HFFc6 (cell line): ENCODE measurements at places on chromosomes 6 and 20.
A peak's percentile ranks its signal among the peaks of the same experiment; 100 is the strongest.

GRCh38 chr20:4808872-4809271 lies 87.2 kb downstream of the PRND start:
- peak; percentile 31 for DNase-seq

DNA sequence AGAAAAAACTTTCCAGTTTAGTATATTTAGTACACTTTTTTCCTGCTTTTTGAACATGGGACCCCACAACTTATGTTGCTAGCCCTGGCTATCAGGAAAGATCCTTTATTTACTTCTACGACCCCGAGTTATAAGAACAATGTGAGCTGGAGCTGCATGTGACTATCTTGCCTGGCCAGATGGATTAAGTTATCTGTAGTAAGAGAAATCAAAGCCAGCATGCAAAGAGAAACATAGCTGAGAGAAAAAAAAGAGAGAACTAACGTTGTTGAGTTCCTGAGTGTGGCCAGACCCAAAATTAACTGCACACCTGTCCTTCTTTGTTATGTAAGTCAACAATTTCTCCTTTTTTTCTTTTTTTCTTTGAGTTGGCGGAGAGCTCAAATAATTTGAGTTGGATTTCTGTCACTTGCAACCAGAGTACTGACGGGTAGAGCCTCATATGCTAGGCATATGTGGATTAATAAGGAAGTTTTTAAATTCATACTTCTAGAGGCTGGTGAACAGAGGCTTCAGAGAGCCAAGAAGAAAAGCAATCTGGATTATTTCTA lies 219.5 kb downstream of the HACE1 start:
- DNase-seq = no peak

- DNase-seq = no peak
These were observed 47.1 kb downstream of the STX7 start for GRCh38 chr6:132465530-132466485.

GRCh38 chr6:2433711-2434110 lies 188.3 kb upstream of the GMDS start:
- DNase-seq = no peak

DNA sequence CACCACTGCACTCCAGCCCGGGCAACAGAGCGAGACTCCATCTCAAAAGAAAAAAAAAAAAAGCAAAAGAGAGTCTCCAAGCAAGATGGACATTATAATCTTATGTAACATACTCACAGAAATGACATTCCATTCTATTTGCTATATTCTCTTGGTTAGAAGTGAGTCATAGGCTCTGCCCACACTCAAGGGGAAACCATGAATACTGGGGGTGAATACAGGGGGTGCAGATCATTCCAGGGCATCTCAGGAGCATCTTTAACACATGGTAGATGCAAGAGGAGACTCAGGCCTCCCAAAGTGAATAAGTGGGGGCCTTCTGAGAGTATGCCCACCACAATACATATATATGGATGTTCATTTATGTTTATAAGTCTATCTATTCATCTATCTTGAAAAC lies 18.3 kb upstream of the RANBP9 start:
- peak; percentile 58 for DNase-seq

GRCh38 chr6:149862922-149863697 lies 1.0 kb downstream of the LRP11 start:
- DNase-seq = peak; percentile 88

- no peak for DNase-seq
These were observed 34.6 kb upstream of the SCUBE3 start for GRCh38 chr6:35178932-35179832.

- no peak for DNase-seq
These were observed 2.2 kb upstream of the MAPK13 start for GRCh38 chr6:36128073-36128472.

GRCh38 chr20:61886721-61887595 lies 178.7 kb downstream of the TAF4 start:
- DNase-seq = peak; percentile 13

DNA sequence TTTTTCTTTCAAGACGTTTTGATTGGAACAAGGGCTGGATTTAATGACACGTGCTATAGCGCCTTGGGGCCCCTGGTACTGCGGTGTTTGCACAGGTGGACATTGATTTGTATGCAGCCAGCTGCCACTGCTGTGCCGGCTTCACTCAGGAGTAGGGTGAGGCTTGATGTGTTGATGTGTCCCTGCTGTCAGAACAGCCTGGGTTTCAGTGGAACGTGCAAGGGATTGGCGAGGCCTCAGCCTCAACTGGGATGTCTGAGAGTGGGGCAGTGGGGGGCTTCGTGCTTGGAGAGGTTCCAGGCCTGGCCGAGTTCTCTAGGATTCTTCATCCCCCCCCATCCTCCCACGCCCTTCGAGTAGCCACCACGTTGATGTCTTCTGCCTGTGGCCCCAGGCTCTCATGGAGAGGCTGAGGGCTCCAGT lies 23.0 kb downstream of the PYGB start:
- DNase-seq = no peak

DNA sequence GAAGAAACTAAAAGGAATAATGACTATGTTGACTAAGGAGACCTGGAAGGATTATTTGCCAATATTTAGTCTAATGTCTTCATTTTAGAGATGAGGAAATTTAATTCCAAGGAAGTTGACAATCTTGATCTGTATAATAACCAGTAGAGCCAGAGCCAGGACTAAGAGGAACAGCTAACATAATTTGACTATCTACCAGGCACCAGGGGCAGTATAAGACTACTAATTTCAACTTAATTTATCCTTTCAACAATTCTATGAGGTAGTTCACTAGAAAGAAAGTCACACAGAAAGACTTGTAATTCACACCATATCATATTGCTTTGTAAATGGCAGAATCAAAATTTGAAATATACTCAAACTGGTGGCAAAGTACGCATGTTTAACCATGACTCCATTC lies 273.0 kb upstream of the STXBP5 start:
- DNase-seq = peak; percentile 3

GRCh38 chr20:62719250-62719935 lies 10.8 kb downstream of the NTSR1 start:
- peak; percentile 23 for DNase-seq

DNA sequence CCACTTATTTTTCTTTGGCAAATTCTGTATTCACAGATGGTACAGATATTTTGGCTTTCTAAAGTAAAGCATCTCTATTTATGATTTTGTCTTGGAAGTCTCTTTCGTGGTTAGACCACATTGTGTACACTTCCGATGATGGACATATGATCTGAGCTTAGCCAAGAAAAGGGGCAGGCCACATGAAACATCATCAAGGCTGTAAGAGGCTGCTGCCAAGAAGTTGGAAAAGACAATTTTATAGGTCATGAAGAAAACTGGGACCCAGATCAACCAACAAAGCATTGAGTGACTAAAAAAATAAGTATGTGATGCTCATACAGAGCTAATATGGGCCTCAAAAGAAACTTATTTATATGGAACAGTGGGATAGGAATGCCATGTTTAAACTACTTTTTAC lies 266.4 kb downstream of the HAO1 start:
- DNase-seq = no peak

DNA sequence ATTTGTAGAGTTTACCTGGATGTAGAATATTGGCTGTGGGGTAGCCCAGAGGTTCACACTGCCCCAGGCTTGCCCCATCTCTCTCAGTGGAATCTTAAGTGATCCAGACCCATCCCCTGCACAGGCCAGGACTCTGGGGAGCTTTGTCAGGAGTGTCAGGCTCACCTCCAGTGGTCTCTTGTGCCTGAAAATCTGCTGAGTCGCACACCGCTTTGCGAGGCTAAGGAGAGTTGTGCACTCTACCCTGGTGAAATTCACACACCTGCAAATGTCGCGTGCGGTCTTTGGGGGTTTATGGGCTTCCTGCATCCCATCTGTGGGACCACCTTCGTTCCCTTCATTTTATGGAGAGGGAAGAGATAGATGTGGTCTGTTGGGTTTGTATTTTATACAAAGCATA lies 63.6 kb upstream of the KIF25 start:
- no peak for DNase-seq

DNA sequence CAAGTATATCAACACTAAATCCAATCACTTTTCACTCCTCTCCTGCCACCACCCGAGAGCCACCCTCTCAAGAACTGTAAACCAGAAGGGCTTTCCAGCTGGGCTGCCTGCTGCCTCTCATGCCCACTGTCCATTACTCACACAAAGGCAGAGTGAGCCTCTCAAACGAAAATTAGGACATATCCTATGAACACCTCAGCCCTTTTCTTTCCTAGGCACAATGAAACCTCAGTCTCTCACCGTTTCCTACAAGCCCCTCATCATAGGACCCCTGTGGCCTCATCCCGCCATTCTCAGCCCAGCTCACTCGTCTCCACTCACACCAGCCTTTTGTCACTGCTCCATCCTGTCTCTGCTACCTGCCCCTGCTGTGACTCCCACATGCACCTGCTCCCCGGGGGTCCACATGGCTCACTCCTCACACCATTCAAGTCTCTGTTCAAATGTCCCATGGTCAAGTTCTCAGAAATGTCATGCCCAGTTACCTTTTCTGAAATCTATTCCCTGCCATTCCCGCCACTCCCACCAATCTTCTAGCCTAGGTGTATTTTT lies 7.4 kb downstream of the HLA-F start:
- no peak for DNase-seq

GRCh38 chr6:12147557-12148316 lies 135.6 kb downstream of the HIVEP1 start:
- DNase-seq = no peak

DNA sequence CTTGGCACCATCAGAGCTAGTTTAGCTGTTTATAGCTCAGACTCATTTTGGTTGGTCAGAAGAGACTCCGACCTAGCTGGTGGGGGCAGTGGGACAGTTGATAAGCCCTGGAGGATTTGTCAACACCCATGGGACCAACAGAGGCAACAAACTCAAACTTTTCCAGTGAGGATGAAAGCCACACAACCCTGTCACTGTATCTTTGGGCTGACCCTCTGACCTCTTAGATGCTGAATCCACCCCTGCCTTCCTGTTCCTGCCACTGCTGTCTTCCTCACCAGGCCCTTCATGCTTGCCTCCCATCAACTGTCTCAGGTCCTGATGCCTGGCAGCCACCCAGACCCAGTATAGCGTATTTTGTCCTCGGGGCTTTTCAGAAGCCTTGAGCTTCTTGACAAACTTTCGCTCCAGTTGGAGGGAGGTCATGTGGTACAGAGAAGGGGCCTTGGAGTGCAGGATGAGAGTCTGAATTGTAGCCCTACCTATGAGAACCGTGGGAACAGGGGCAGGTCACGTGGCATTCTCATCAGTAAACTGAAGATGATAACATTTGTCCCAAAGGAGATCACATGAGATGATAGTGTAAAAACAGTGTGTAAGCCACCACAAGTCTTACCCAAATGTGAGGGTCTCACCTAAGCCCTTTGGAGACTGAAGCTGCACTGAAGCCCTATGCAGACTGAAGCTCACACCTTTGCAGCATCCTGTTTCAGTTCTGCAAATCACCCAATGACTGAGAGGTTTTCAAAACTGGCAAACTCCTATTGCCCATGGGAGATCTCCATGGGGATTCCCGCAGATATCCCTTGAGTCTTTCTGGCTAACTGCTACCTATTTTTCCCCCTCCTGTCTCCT lies 72.0 kb upstream of the F13A1 start:
- DNase-seq = no peak

- DNase-seq = peak; percentile 70
These were observed 17.4 kb downstream of the ADNP start for GRCh38 chr20:50913690-50914375.

- DNase-seq = no peak
These were observed 177.2 kb upstream of the TAB2 start for GRCh38 chr6:149140137-149140909.

DNA sequence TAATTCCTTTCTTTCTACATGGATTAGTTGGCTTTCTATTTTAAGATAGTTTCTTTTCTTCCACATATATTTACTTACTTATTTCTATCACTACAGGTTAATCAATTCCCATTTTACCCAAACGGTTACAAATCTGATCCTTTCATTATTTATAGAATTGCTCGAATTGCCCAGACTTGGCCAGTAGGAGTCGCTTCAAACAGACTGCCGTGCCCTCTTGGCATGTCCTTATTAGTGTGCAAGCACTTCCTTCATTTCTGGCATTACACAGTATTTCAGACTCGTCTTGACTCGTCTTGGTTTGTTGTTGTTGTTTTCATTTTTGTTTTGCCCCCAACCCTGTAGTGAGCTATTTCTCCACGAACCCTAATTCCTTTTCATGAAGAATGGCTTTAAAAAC lies 74.6 kb downstream of the SAMD3 start:
- DNase-seq = no peak

GRCh38 chr6:52143551-52143950 lies 42.6 kb upstream of the IL17A start:
- no peak for DNase-seq

DNA sequence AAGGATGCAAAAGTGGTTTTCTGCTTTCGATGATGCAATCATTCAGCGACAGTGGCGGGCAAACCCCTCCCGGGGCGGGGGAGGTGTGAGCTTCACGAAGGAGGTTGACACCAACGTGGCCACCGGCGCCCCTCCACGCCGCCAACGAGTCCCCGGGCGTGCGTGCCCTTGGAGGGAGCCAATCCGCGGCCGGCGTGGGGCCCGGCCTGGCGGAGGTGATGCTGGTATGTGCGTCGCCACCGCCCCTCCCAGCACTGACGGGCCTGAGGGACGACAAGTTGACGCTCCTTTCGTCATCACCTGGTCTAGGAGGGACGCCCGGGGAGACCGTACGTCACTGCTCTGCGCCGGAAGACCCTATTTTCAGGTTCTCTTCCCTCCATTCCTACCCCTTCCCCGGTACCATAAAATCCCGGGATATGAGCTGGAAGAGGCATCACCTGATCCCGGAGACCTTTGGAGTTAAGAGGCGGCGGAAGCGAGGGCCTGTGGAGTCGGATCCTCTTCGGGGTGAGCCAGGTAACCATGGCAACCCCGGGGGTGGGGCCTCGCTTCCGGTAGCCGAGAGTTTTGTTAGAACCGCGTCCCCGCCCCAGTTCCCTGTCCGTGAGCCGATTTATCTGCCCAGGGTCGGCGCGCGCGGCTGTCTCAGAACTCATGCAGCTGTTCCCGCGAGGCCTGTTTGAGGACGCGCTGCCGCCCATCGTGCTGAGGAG lies at the start of gene DXO:
DXO (minus strand) TSS at position 146 of the 716 bp plus-strand sequence. CDS start 463 bp downstream, outside the sequence.
- DNase-seq = peak; percentile 98

DNA sequence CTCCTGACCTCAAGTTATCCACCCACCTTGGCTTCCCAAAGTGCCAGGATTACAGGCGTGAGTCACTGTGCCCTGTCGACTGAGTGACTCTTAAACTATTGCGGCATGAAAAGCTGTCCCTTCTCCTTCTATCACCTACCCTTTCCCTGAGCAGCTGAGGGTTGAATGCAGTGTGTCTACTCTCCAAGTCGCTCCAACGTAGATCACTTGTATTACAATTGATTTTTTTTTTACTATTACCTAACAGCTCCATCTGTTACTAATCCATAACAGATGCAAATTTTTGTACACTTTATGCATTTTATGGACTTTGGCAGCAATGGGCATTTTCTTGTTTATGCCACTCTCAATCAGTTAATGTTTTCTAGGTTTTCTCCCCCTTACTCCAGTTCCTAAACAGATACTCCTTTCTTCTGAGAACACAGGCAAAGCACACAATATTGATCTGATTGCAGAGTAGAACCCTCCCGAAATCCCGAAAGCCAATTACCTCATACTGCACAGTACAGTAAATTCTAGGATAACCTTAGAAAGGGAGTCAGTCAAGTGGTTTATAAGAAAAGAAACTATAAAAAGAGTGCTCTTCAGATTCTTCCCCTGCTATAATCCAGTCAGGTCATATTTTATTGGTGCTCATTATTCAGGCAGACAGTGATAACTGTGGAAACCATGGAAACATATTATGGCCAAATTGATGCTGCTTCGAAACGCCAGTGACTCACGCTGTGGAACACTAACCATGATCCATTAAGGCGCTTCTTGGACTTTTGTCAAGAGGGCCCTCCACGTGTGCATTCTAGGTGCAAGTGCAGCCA lies 273.0 kb downstream of the ADGB start:
- no peak for DNase-seq
